ENCODE measurements at places on chromosomes 1 and 21.

- DNase-seq: no peak
These were observed 17.3 kb downstream of the CD58 start for GRCh38 chr1:116553386-116554115.

DNA sequence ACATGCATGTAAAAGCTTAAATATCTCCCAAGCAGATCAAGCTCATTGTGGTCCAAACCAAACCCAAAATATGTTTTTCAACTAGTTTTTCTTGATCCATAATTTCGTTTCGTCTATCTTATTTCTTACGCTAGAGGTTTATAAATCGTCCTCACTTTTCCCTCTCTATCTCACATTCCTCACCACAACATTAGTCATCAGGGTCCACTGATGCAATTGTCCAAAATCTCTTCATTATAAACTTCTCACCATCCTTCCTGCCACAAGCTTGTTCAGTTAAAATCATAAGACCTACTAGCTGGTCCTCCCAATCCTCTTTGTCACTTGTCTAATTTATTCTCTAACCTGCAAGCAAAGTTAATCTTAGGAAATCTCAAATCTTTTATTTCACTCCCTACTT is 173.0 kb upstream of the PALMD start:
- no peak for DNase-seq

GRCh38 chr1:104987210-104987609 is 1237.5 kb downstream of the AMY1C start:
- DNase-seq: no peak

DNA sequence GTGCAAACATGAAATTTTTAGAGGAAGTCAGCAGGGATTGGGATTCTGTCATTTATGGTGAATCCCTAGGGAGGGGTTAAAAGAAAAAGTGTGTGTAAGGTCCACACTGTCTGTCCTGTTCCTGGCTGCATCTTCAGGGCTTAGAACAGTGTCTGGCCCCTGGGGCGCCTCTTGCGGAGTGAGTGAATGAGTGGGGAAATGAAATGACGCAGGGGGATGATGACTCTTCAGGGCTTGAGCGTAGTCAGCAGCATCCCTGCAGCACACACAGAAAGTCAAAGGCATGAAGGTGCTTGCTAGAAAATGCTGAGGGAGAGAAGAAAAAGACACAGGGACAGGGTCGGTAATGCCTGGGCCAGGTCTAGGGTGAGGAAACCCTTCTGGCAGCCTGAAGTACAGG is 57.8 kb downstream of the PGBD5 start:
- DNase-seq: no peak

DNA sequence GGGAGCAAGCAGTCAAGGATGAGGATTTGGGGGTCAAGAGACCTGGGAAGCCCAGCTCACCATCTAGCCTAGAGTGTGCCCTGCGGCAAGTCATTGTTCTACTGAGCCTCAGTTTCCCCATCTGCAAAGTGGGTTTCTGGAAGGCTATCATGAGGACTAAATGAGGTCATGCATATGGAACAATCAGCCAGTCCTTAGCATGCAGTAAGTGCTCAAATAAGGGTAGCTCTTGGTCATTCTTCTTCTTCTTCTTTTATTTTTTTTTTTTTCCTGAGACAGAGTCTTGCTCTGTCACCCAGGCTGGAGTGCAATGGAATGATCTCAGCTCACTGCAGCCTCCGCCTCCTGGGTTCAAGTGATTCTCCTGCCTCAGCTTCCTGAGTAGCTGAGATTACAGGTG is 99.9 kb upstream of the RUNX3 start:
- DNase-seq: no peak

GRCh38 chr1:85109475-85109874 is 61.2 kb upstream of the MCOLN3 start:
- DNase-seq: peak; percentile 45

DNA sequence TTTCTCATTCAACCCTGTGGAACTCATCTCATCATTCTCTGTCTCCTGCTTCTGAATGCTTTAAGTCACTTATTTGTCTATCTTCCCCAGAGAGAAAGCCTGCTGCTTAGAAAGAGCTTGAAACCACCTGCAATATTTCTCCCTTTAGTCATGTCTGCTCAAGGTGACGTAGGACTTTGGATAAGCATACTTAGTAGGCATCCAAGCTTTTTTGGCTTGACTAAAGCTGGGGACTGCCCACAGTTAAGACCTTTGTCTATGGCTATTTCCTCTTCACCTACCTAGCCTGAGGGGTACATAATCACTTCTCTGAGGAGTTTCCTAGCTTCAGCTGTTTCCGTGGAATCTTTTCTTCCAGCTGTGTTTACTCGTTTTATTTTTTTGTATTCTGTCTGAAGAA is 665.8 kb upstream of the CAMK1G start:
- no peak for DNase-seq

GRCh38 chr1:247825362-247825761 is 1.4 kb upstream of the OR14A16 start:
- DNase-seq: no peak

DNA sequence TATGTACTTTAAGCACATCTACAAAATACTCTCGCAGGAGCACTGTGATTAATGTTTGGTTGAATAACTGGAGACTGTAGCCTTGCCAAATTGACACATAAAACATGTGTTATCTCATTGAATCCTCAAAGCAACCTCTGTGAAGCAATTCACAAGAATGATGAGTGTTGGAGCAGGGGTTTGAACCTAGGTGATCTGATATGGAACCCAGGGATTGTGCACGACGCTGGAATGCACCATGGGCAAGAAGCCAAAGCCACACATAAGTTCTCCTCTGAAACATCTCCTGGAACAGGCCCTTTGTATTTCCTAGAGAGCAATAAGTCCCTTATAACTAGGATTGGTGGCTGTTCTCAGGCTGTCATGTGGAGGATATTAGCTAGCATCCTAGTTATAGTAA is 124.6 kb upstream of the IVNS1ABP start:
- no peak for DNase-seq

DNA sequence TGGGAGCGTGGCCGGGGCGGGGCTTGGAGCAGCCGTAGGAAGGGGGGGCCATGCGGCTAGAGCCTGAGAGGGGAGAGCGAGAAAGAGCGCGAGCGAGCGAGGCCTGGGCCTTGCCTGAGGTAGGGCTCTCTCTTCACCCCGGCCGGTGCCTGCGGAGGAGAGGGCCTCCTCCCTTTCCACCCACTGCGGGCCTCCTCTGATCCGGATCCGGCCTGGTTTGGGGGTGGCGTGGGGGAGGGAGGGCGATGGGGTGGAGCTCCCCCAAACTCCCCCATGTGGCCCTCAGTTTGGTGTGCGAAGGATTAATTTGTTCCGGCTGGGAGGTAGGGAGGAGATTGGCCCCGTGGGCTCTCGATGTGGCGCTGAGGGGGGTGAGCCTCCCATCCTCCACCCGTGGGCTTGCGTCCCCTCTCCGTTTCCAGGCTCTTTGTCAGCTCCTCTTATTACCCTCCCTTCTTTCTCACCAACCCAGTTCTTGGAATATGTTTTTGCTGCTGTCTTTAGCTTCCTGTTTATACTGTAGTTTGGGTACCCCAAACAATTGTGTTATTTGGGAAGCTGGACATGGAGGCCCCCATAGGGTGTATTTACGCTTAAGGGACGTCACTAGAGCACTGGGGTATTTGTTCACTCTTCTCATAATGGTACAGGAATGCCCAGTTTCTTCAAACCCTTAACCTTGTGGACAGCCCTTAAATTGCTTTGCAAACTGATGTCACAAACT is 685 bp downstream of the UBAP2L start:
- DNase-seq: no peak

- DNase-seq: no peak
These were observed 30.5 kb downstream of the RHBG start for GRCh38 chr1:156399355-156400125.

DNA sequence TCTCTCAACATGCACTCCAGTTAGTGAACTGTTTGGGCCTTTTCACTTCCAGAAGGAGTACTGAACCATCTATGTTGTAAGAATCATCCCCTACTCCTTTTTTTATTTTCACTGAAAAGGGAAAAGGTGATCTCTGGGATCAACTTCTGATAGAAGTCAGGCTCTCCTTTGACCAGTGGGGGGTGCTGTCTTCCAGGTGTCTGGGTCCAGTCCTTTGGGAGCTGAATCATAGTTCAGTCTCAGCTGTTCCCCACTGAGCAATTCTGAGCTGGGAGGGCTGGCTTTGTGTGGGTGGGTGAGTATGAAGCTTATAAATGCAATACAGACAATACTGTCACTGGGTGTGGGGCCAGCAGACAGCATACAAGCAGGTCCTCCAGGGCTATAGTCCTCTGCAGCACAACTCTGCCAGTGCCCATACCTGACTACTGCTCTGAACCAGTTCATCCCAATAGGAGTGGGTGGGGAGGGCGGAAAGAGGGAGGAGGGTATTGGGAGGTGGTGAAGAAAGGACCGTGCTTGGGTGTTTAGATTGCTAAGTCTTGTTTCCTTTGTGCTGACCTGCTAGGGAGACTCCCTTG is 12.5 kb upstream of the SARS1 start:
- DNase-seq: no peak

DNA sequence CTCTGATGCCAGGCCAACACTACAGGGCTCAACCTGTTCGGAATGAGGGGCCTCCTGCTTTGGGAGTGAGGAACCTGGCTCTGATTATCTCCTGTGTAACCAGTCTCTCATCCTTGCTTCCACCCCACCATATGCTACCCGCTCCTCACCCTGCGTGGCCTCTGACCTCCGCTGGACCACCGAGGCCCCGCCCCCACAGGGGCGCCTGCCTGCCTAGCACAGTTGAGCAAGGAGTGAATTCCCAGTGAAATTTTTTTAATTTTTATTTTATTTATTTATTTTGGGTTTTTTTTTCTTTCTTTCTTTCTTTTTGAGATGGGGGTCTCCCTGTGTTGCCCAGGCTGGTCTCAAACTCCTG is 1.9 kb upstream of the GNB1 start:
- DNase-seq: no peak

DNA sequence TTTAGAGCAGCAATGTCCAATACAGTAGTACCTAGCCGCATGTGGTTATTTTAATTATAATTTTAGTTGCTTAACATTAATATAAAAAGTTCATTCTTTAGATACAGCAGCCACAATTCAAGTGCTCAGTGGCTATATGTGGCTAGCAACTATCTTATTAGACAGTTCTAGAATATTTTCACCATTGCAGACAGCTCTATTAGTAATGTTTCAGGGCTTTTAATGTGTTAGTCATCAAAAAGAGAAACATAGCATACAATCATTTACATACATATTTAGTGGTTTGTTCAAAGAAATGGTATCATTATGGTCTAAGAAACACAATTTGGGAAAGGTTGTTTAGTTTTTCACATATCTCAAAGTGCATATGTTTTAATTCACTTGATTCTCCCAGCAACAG is 66.6 kb upstream of the DYNLT5 start:
- DNase-seq: no peak

- no peak for DNase-seq
These were observed 62.2 kb upstream of the KIF26B start for GRCh38 chr1:245092638-245092976.

GRCh38 chr1:35629051-35629450 is 12.3 kb downstream of the PSMB2 start:
- DNase-seq: no peak

GRCh38 chr1:27307874-27308598 is 13.9 kb upstream of the TMEM222 start:
- no peak for DNase-seq

DNA sequence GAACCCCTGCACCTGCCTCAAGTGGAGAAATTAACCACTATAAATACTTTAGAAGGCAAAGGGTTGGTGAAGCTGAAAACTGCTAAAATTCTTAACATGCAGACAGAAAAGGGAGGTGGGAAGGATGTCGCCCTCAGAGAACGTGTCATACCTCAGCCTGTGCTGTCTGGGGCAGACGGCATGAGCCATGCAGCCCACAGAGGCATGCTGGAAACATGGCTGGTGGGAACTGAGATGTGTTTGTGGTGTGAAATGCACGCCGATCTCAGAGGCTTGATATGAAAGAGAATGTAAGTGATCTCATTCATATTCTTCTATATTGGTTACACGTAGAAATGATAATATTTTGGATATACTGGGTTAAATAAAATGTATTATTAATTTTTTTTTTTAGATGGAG is 16.3 kb downstream of the AGPAT3 start:
- DNase-seq: no peak

DNA sequence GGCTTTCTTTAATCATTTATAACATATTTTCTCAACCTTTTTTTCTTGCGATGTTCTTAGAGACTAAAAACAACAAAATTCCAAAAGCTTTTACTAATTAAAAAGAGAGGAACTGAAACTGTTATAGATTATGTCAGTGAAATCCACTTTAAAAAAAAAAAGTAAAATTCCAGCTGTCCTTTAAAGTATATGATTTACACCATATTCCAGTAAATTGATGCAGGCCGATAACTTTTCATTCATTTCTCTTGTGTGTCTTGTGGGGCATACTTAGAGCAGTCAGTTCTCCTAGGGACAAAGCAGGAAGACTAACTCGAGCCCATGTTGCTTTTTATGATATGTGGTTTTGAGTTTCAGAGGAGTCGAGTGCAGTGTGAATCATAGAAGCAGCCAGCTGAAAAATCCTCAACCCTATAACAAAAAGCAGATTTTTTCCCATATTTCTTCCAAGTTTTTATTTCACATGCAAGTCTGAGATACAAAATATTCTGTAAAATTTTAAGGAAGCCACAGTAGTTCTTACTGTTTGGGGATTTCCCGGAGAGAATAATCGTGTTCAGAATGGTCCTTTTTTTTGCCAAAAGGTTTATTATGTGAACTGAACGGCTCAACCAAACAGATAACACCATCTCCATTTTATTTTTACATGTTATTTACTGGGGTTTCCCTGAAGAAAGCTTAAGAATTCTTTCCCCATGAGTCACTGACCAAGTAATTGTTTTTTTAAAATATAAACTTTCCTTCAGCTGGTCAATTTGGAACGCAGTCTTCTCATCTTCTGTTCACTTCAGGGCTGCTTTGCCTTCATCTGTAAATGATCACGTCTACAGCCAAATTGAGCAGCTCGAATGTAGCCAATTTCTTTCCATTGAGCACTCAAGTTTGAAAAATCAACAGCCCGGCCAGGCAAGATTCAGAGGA is 77.0 kb upstream of the C1orf105 start:
- peak; percentile 56 for DNase-seq

DNA sequence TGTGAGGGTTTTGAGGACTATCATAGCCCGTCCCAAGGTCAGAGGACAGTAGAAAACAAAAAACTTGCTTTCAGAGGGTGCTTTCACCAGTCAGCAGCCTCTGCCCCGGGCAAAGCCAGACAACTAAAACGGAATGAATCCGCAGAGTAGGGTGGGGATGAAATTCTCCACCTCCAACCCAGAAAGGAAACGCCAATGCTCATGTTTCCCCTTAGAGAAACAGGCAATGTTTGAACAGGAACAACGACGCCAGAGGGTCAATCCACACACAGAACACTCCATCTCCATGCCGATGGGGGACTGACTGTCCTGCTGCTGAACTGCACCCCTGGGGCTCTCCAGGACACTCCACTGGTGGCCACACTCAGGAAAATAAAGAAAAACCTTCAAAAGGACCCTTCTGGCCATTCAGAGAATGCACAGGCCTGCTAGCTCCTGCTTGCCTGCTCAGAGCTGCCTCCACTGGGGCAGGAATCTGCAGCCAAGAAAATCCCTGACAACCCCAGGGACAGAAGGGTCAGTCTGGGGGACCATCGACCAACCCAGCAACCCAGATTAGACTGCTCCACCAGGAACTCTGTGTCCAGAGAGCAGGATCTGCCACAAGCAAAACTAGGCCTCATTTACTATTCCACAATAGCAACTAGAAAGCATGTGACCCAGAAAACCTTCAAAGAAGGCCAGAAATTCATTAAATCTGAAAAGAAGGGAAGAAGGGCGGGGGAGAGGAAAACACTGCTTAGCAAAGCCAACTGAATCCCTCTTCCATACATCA is 116.0 kb downstream of the TOMM20 start:
- no peak for DNase-seq
